ENCODE measurements at places on chromosomes 16 and 17.

DNA sequence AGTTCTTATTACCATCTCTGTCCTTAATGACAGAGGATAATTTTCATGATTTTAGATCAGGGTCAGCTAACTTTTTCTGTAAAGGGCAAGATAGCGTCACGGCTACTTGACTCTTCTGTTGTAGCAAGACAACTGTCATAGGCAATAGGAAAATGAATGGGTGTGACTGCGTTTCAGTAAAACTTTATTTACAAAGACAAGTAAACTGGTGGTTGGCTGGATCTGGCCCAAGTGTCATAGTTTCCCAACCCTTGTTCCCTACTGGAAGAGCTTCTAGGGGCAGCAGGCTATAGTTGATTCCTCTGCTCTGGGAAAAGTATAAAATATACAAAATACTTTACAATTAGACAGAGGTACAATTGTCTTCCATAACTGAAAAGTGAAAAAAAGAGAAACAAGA lies 50.6 kb upstream of the VPS4A start:
- no peak for DNase-seq

GRCh38 chr17:34347063-34347462 lies 9.2 kb upstream of the CCL13 start:
- DNase-seq = no peak

GRCh38 chr16:79847569-79847968 lies 247.0 kb upstream of the MAF start:
- no peak for DNase-seq

DNA sequence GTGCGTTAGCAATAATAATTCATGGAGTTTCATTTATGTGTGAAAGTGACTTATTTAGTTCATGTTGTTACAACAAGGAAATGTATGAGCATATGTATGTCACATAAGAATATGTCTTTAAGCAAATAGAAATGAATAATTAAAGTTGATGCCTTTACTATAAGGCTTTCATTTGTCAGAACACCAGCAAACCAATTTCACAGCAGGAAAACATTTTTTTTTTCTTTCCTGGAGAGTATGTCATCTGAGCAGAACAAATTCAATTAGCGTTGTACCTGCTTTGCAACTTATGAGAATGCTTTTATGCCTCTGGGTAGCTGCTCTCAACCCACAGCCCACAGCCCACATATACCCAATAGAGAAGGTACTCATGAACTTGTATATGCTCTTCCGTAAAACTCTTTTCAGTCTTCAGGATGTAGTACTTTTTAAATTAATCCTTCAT lies 26.3 kb upstream of the APOH start:
- no peak for DNase-seq

DNA sequence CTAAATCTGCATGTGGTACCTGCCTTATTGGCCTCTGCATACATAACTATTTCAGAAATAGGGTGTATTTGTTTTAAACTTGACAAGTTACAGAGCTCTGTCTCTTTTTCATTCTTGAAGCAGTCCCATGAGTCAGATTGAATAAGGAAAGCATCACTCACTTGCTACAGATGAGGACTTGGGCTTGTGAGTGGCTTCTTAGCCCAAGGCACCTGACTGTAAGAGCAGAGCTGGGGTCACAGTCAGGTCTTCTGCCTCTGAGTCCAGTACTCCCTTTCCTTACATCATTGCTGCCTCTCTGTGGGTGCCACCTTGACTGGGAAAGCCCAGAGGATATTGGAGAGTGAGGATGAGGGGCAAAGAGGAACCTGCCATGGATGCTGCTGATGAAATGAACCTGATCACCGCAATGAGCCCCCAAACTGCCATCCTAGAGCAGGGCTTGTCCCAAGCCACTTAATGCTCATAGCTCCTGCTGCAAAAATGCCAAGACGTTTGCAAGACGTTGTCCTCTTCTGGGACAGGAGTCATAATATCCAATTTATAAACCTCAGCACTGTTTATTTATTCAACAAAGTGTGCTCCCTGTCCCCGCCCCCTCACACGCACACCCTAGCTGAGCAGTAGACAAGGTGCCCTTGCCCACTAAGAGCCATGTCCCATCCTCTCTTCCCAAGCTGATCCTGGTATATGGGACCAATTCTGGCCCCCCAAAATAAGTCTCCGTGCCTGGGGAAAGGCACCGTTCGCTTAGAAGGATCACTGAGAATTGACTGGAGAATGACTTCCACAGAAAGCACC lies 74.1 kb downstream of the CCDC182 start:
- DNase-seq = no peak

DNA sequence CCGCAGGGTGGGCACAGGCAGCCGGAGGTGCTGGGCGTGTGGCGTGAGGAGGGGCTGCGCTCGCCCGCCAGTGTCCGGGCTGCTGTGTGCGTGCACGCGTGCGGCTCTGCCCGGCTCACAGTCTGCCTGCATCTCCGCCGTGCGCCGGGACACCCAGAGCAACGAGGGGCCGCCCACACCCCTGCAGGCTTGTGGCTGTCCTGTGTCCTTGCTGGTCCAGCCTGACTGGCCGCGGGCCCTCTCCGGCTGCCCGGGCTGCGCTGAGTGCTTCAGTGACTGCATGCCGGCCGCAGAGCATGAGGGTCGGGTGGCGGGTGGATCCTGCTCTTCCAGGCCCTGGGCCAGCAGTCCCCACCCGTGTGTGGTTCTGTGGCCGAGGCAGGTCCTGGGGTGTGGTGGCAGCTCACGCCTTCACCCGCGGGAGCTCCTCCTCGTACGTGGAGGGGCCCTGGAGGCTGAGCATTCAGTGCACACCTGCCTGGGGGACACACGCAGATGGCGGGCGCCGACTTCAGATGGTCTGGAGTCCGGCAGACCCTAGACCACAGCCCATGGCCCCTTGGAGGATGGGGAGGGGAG lies 12.4 kb downstream of the TPSG1 start:
- no peak for DNase-seq

DNA sequence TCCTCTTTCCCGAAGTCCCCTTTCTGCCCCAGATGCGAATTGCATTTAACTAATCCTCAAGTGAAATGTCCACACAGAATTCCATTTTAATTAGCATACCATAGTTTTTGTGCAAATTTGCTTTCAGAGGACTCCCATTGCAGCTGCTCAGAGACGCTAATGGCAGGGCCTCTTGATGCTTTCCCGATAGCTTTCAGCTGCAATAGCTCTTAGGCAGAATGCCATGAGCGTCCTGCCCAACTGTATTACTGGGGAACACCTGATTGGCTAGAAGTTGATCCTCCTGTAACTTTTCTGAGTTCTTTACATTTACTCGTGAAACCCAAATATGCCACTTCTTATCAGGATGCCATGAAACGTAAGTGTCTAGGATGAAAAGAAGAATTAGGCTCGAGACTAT lies 203.0 kb downstream of the UTP18 start:
- DNase-seq = no peak

- DNase-seq = no peak
These were observed 13.2 kb upstream of the NAGPA start for GRCh38 chr16:5046914-5047313.

DNA sequence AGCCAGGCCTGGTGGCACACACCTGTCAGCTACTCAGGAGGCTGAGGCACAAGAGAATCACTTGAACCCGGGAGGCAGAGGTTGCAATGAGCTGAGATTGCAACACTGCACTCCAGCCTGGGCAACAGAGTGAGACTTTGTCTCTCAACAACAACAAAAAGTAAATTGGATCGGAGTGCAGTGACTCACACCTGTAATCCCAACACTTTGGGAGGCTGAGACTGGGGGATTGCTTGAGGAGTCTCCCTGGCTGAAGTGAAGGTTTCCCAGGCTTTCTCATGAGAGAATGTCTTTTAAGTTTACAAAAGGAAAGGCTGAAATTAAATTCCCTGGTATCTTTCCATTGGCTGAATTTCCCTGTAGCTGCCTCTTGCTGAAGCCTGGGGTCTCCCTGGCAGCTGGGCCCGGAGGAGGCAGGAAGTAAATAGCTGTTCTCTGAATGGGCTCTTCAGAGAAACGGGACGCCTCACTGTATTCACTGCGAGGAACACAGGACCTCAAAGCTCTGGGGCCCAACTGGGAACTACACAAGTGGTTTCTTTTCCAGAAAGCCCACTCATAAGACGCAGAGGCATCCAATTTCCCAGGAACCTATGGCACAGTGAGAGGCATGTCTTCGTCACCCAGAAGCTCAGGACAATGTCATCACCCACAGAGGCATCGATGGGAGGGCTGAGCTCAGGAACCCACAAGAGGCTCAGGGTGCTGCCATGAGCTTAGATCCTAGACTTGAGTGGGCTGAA lies 77.4 kb upstream of the SMURF2 start:
- no peak for DNase-seq

- DNase-seq = no peak
These were observed 140.6 kb upstream of the NUDT7 start for GRCh38 chr16:77581706-77582105.

Measured in NCI-H1930 (cell line).